Hindlimb muscle (tissue), 1 donor: ENCODE measurements at places on chromosomes 11 and 22. TPM values are rescaled to one million over a fixed set of nuclear protein-coding genes. Genes with fewer than 3 reads are reported as not detected.

- no peak for DNase-seq
Observed at GRCh38 chr11:64131683-64132190, 34.2 kb downstream of the MACROD1 start.

DNA sequence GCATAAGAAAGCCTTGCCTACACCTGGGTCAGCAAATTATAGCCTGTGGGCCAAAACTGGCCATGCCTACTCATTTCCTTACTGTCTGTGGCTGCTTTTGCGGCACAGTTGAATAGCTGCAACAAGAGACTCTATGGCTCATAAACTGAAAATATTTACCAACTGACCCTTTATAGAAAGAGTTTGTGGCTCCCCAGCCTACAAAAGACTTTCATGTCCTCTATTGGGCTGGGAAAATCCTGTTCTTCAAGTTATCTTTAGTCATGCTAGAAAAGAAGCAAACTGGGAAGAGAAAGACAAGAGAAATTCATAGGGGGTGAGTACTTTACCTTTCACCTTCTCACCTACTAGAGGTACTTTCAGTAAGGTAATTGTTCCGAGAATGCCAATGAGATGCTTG lies 175.1 kb downstream of the SWAP70 start:
- DNase-seq: no peak

- no peak for DNase-seq
Observed at GRCh38 chr11:63933459-63933858, 5.3 kb upstream of the NAA40 start.

- no peak for DNase-seq
Observed at GRCh38 chr11:133215596-133216230, 316.6 kb downstream of the OPCML start.

- DNase-seq: no peak
Observed at GRCh38 chr11:132187814-132188213, 817.4 kb downstream of the NTM start.

- DNase-seq: no peak
Observed at GRCh38 chr11:86119077-86119476, 50.2 kb upstream of the PICALM start.

Gene IFITM10
- 0.19 TPM for polyA plus RNA-seq

Gene GALNT18
- polyA plus RNA-seq: 10.4 TPM

Gene CREB3L1
- polyA plus RNA-seq: 38.3 TPM
